ENCODE measurements at places on chromosomes 7 and 10. TPM values are rescaled to one million over a fixed set of nuclear protein-coding genes. Genes with fewer than 3 reads are reported as not detected.

DNA sequence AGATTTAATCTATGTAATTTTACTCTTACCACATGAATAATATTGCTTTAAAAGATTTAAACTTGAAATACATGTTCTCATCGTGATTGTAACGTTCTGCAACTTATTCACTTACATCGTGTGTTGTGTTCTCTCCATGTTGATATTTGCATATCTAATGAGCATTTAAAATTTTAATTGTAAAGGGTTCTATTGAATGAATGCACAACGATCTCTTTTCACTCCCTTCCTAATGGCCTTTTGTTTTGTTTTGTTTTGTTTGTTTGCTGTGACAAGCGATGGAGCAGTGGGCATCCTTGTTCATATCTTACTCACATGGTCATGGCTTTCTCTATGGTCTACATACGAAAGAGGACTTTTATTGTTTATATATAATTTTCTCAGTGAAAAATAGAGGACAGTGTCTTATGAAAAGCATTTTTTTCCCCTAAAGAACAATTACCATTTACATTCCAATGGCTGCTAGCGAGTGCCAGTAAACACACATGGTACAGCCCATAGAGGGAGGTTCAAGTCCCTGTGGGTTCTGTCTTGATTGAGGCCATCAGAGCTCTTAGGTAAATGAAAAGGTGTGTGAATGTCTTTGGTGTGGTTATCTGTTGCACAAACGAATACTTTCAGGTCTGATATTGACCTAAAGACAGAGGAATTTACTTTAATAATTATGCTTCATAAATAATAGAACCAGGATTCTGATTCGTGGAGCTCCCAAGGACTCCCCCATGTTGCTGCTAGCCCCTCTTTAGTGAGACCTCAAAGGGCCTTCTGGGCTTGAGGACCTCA, 32.4 kb downstream of the BTBD16 start:
- no peak for DNase-seq

- DNase-seq = no peak
Measured at GRCh38 chr7:122724366-122724765, 21.6 kb upstream of the RNF148 start.

DNA sequence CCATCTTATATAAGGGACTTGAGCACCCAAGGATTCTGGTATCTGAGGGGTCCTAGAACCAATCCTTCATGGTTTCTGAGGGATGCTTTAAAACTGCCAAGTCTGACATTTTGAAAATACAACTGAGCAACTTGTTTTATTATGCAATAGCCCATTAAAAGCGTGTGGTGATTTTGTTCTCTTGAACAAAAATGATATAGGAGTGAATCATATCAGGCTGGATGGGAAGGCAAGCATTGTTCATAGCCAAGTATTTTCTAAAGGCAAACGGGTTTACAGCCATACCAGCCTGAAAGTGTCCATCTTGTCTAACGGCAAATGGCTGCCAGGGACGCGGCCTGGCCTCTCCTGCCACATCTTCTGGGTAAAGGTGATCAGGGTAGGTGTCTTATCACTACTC, 23.4 kb downstream of the RPP38 start:
- DNase-seq = no peak

DNA sequence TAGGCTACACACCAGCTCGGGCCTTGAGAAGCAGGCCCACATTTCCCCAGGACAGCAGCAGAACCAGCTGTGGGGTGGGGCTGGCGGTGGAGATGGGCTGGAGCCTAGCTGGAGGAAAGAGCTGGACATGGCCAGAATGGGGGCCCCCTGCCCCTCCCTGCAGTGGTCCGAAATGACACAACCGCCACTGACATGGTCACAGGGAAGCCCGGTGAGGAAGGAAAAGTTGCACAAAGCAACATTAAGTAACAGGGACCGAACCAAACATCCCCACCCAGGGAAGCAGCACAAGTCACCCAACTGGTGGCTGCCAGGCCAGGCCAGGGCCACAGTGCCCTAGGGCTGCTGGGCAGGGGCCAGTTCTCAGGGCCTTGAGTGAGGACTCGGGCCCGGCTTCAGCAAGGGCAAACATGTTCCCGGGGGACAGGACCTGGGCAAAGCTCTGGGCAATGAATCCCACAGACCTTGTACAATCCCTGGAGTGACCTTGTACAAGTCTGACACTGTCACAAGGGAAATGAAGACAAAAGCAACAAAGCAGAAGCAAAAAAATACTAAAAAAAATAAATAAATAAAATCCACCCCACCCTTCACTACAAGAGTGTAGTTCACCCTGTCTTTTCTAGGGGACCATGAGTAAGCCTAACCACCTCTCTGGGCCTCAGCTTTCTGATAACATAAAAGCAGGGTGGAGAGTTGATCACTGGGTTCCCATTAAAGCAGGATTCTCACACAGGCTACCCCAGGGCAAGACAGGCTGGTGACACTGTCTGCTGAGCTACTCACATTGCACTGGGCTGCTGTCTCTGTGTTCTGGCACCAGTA, 33.0 kb downstream of the PSAP start:
- DNase-seq = peak; percentile 69

- DNase-seq = no peak
Measured at GRCh38 chr7:99440195-99440594, 1.5 kb downstream of the CPSF4 start.

DNA sequence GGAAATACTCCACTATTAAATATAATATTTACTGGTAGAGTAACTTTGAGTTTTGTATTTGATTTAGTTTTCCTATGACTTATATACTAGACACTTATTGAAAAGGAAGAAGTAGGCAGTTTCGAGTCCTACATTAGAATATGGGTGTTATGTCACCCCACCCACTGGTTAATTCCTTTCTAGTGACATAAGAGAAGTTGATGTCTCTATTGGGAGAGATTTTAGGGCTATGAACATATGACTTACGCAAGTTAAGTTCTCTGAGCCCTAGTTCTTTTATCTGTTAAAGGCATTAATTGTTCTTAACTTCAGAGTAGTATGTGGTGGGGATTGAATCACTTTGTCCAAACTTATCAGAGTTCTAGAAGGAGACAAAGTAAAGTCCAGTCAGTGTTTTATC, 30.5 kb downstream of the CPED1 start:
- DNase-seq = no peak

GRCh38 chr7:13028825-13029099, 341.3 kb downstream of the ARL4A start:
- DNase-seq = no peak

DNA sequence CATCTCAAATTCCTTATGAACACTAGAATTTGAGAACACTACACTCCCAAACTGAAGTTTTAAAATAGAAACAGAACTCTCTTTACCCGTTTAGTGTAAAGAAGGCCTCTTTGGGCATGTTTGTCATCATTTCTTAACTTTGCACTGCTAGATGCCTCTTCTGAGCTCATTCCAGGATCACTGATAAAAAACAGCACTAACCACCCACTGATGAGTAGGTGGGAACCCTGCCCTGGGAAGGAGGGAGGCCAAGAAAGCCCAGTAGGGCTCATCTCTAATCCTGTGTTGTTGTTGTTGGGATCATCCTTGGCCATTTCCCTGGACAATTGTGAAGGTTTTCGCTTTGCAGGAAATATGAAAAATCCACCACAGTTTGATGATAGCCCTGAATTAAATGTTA, 68.2 kb downstream of the CUBN start:
- DNase-seq = no peak

DNA sequence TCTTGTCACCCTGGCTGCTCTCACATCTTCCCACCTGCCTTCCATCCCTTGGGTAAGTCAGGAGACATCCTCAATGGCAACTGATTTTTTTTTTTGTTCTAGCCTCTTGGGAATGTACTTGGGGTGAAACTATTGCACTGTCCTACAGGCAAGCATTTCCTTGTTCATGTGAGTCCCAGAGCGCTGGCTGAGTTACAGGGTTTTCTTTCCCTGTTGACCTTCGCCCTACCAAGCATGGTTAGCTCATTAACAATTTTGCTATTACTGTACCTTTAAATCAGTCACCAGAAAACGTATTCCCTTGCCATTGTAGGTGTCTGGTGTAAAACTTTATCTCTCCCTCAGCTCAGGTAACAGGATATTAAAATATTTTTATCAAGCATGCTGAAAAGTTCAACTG, 98.9 kb downstream of the PRLHR start:
- DNase-seq = no peak

DNA sequence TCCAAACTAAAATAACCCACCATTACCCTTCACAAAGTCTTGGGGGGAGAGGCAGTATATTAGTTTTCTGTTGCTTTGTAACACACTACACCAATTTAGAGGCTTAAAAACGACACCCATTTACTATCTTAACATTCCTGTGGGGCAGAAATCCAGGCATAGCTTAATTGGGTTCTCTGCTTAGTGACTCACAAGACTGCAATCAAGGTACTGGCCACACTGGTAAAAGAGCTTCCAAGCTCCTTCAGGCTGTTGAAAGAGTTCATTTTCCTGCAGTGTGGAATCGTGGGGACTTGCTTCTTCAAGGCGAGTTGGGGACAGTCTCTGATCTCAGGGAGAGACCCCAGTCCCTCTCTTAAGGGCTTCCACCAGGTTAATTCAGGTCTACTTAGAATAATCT, 139.1 kb downstream of the XPNPEP1 start:
- no peak for DNase-seq

- DNase-seq = no peak
Measured at GRCh38 chr7:143479055-143479766, 1.5 kb downstream of the TAS2R41 start.

DNA sequence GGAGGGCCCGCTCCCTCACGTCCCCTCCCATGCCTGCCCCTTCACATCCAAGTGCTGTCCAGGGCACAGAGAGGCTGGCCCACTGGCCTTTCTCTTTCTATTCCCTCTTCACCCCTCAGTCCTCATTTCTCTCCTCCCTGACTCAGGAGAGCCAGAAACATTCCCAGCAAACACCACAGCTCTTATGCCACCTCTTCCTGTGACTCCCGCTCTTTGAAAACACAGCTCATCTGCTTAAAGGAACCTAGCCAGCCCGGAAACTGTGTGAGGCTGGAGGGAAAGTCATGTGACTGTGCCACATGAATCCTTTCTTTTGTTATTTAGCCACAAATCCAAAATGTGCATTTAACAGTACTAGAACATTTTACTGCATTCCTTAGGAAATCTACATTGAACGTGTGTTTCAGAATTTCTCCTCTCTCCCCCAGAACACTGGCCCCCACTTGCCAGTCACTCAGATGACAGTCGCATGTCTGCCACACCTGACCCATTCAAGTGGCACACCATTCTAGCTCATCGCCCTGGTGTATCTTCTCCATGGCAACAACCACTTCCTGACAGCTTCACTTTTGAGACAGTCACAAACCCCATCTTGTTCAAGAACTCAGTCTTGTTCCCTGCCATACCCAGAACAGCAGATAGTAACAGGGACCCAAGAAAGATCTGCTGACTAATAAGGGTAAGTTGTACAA, 42.8 kb downstream of the GRB10 start:
- DNase-seq = peak; percentile 43

- no peak for DNase-seq
Measured at GRCh38 chr7:26612742-26613141, 251.6 kb downstream of the SKAP2 start.

- no peak for DNase-seq
Measured at GRCh38 chr7:20228654-20229053, 11.5 kb upstream of the MACC1 start.

DNA sequence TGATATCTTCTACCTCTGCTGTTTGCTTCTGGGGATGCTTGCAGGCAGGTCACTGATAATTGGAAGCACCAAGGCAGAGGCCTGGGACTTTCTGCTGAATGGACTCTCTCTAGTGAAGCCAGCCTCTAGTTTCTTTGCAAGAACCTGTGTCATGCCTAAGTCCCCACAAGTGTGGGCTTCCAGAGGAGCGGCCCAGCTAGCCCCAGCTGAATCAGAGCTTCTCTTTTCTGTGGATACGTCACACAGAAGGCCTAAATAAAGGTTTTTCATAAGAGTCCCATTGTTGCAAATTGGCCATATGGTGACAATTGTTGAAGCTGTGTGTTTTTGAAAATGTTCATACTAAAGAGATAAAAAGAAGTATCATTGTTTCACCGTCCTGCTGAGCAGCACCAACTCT, 6.8 kb upstream of the OPALIN start:
- DNase-seq = no peak

DNA sequence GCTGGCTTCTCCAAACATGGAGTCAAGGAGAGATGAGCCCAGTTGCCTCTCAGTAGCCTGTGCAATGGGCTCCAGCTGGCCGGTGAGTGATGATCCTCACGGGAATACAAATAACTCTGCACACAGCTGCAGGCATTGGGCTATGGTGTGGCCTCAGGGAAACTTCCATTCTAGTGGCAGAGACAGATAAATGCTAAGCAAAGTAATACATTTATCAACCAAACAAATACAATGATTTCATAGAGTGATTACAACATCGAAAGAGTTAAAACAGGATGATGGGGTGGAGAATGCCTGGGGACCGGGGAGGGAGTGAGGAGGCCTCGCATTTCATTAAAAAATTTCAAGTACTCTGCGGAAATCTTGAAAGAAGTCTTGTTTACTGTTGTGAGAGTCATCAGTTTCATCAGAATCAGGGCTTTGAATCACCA, 15.0 kb upstream of the AKR1B1 start:
- DNase-seq = no peak

GRCh38 chr7:81693080-81693479, 76.8 kb downstream of the HGF start:
- DNase-seq = no peak

- no peak for DNase-seq
Measured at GRCh38 chr7:96674565-96674964, 35.1 kb downstream of the SEM1 start.

- DNase-seq = no peak
Measured at GRCh38 chr7:4819560-4820404, 42.0 kb downstream of the PAPOLB start.

DNA sequence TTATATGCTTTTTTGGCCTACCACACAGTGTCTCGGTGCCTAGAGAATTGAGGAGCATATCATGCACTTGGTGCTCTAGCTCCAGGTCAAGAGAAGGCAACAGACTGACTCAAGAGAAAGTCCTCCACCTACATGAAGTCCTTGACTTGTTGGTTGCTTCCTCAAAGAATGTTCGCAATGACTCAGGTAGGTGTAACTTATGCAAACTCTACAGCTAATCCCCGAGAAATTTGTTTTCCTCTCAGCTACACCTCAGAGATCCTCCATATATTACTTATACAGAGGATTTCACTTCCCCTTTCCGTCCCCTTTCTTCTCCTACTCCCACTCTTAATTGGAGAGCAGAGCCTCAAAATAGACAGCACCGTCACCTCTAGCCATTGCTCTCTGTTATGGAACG, 1013.1 kb downstream of the KCNMA1 start:
- DNase-seq = no peak

- DNase-seq = no peak
Measured at GRCh38 chr7:143454091-143454680, 10.9 kb downstream of the TAS2R60 start.

- DNase-seq = no peak
Measured at GRCh38 chr10:132724446-132724845, 61.5 kb downstream of the NKX6-2 start.

- no peak for DNase-seq
Measured at GRCh38 chr10:83542774-83543411, 596.4 kb upstream of the GHITM start.

GRCh38 chr7:48839108-48839507, 85.2 kb upstream of the CDC14C start:
- DNase-seq = no peak

- no peak for DNase-seq
Measured at GRCh38 chr7:24455813-24456525, 117.3 kb upstream of the PALS2 start.

The ELN gene
- total RNA-seq = 8.1 TPM

The RBM28 gene
- total RNA-seq = 13.5 TPM

The MICU1 gene
- 41.8 TPM for total RNA-seq

The DENND2A gene
- 2.5 TPM for total RNA-seq

The CALCR gene
- not detected for total RNA-seq

The CTBP2 gene
- 5.8 TPM for total RNA-seq

The GPR15LG gene
- total RNA-seq = 0.20 TPM

The ICA1 gene
- total RNA-seq = 1.9 TPM

The CYP2W1 gene
- total RNA-seq = 0.08 TPM

The SUFU gene
- total RNA-seq = 6.8 TPM

Data from left lobe of liver (tissue), 2 donors.